ENCODE measurements at places on chromosomes 1 and 21. TPM values are rescaled to one million over a fixed set of nuclear protein-coding genes. Genes with fewer than 3 reads are reported as not detected.

Gene PALMD
- total RNA-seq, result 17.1 TPM

Gene RBP7
- total RNA-seq, result 2.5 TPM

Gene SRSF11
- total RNA-seq, result 54.7 TPM

Gene ZNHIT6
- total RNA-seq, result 3.4 TPM

Gene OTUD7B
- total RNA-seq, result 19.1 TPM

Gene ARHGAP30
- 4.0 TPM for total RNA-seq

Gene GDAP2
- total RNA-seq, result 13.7 TPM
